ENCODE measurements at places on chromosomes 4 and X.

DNA sequence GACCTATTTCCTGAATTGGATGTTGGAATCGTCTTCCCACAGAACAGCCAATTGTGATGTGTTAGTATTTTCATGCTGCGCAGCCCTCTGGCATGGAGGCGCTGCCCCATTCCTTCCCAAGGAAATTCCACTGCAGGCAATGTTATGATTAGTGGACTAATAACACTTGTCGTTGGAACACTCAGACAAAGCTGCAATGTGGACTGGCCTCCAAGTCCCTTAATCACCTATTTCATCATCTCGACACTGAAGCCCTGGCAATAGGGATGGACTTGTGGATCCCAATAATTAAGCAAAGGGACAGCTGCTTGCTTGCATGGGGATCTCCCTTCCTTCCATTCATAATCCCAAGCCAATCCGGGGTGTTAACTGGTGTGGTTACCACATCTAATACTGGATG lies 78.8 kb upstream of the PLAC1 start:
- no peak for DNase-seq

DNA sequence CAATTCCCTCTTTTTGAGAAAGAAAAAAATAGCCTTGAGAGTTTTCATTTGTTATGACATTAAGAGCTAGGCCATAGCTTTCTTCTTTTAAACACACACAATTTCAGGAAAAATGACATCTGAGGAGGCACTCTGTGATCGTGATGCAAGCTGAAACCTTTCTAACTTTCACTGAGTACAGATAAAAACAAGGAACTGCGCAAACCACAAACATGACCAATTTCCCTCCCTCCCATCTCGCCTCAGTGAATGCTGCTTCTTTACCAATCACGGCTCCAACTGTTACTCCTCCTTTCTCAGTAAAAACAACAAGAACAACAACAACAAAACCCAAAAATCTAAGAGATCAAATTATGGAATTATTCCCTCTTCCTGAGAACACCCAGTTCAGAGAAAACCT lies 626.8 kb downstream of the TLL1 start:
- no peak for DNase-seq

GRCh38 chr4:157226601-157227000 lies 6.1 kb downstream of the GRIA2 start:
- no peak for DNase-seq

DNA sequence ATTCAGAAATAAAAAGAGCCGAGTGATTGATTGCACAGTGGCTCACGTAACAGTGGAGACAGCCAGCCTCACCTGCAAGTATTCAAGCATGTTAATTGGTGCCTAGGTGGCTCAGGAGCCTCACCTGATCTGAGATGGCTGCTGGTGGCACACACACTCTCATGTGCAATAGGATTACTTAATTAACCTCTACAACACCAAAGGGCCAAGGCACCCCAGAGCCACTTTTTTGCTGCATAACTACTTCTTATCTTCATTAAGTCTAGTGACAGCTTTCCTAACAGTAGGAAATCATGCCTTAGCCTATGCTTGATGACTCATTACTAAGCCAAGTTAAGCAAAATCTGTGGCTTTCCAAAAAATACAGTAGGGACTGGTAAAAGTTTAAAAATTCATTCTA lies 117.3 kb upstream of the NOCT start:
- no peak for DNase-seq

- no peak for DNase-seq
Measured at GRCh38 chr4:122131562-122132157, 20.5 kb upstream of the BLTP1 start.

GRCh38 chrX:19544693-19545305 lies 29.5 kb upstream of the MAP3K15 start:
- no peak for DNase-seq

DNA sequence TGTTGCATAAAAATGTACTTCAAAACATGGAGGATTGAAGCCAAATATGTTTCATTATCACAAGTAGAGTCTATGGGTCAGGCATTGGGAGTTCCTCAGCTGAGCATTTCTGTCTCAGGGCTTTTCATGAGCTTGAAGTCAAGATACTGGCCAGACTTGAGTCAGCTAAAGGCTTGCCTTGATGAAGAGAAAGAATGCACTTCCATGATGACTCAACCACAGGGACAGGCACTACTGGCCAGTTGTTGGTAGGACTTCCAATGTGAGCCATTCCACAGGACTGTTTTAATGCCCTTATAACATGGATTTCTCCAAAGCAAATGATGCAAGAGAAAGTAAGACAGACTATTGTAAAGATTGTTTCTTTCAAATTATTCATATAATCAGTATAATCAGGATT lies 895.6 kb downstream of the RAB28 start:
- DNase-seq, result no peak

DNA sequence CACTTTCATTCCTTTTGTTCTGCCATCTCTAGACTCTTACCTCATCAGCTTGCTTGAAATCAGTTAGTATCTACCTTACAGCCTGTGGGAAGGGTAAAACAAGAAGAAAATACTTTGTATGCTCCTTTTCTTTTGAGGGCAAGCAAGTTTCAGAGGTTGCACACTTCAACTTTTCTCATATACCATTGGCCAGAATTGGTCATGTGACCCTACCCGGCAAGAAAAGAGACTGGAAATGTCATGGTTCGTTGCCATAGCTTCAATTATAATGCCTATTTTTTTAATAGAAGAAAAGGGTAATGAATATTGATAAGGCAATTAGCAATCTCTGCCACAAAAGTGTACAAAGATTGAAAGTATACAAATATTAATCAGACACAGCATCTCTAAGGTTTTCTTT lies 346.7 kb upstream of the TACR3 start:
- DNase-seq, result no peak

DNA sequence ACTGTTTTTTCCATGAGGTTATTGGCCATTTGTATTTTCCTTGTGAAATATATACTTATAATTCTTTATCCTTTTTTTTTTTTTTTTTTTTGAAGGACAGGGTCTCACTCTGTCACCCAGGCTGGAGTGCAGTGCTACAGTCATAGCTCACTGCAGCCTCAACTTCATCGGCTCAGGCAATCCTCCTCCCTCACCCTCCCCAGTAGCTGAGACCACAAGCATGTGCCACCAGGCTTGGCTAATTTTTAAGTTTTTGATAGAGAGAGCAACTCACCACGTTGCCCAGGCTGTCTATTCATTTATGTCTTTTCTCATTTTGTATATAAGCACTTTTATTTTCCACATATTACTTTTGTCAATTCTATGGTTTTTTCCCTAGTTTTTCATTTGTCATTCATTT lies 16.8 kb downstream of the RBPJ start:
- DNase-seq, result no peak

DNA sequence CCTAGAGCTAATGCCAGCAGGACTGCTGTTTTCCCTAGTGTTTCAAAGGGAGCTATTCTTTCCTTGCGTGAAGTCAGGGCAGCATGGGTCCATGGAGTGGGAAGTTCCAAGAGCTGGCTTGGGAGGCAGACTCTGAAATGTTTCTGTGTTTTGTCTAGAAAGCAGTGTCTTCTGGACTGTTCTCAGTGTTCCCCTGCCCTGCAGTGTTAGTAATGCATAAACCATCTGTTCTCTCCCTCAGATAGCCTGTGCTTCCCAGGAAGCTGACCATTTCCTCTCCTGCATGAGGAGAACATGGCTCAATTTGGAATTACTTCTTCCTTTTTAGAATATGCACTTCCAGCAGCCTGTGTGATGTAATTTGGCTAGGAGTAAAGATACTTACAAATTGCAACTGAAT lies 116.7 kb upstream of the CXCL13 start:
- no peak for DNase-seq

DNA sequence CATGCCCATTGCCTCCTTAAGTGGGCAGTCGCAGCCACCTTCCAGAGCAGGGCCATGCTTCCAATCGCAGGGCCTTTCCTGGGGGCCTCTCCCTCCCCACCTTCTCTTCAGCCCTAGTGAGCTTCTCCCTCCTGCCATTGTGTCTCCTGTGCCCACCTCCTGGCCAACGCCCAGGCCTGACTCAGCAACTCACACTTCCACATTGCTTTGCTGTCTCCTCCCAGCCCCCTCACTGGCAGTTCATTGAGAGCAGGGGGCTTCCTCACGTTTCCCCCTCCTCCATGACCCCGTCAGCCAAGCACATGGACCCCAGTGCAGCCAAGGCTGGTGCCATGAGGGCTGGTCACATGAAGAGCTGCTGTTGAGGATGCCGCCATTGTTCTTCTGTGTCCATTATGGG lies 25.9 kb downstream of the HTRA3 start:
- DNase-seq, result no peak

DNA sequence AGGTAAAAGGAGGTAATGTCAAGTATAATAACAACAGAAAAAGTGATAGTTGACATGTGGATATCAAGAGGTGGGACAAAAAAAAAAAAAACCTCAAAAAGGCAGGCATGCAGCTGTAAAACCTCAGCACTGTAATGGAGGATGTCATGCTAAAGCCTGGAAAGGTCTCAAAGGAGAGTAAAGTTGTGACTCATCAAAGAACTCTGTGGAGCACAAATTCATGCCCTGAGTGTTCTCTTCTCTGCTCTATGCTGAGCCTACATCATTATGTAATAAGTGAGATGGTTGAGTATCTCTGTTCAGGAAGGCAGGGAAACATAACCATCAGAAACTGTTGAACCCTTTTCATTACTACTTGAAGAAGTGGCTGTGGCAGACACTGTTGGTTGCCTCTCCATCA lies 597.8 kb downstream of the BCOR start:
- no peak for DNase-seq

GRCh38 chr4:4457803-4458553 lies 71.1 kb downstream of the NSG1 start:
- DNase-seq, result peak; percentile 43

GRCh38 chr4:121551881-121552280 lies 144.9 kb downstream of the ANXA5 start:
- DNase-seq, result no peak

GRCh38 chrX:77962068-77962902 lies 7.2 kb downstream of the PGAM4 start:
- DNase-seq, result no peak

DNA sequence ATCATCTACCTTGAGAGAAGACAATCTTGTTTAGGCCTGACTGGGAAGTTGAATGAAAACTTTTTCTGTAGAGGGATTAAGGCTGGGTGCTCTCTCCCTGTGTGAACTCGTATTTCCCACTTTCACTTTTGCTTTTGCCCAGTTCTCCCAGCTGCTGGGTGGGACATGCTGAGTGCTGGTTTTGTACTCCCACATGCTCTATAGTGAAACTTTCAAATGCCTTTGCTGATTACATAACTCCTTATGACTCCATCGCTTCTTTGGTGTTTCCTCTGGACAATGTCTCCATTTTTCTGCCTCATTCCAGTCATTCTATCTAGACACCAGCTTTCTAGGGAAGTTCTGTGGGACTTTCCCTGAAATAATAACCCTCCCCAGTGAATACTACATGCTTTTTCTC lies 100.5 kb downstream of the CLNK start:
- peak; percentile 83 for DNase-seq

- no peak for DNase-seq
Measured at GRCh38 chr4:22500128-22500611, 15.7 kb downstream of the ADGRA3 start.

- no peak for DNase-seq
Measured at GRCh38 chr4:5874811-5875449, 18.0 kb downstream of the CRMP1 start.

- no peak for DNase-seq
Measured at GRCh38 chr4:3879681-3880614, 113.8 kb downstream of the ADRA2C start.

- DNase-seq, result no peak
Measured at GRCh38 chrX:136318895-136319597, 18.3 kb downstream of the ADGRG4 start.

GRCh38 chrX:111830571-111830970 lies 45.4 kb upstream of the TRPC5OS start:
- DNase-seq, result no peak

- DNase-seq, result no peak
Measured at GRCh38 chr4:156487107-156487506, 484.5 kb downstream of the PDGFC start.

DNA sequence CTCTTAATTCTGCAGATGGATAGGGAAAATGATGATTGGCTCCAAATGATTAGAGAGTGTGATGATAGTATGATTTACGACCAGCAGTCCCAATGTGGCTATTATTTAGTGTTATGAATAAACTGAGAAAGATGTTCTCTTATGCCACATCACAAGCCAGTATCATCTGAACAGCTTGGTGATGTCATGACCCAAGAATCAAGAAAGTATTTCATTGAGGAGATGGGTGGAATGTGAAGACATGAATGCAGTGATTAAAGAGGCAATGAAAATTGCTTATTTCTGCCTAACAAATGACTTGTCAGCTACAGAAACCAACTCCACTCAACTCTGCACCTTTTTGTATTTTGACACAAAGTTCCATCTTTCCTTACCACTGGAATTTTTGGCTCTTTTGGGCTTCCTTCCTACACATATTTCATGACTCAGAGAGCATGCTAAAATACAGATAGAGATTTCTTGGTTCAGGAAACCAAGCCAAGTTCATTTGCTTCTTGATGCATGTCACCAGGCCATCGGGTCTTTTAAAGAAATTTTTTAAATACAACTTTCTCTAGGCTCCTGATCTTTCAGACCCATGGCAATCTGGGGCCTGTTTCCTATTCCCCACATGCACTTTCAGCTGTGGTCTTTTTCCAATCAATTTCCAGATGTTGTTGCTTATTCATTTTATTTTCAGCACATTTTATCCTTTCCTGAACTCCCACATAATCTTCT lies 174.2 kb downstream of the HHIP start:
- DNase-seq, result no peak

GRCh38 chr4:106365613-106366012 lies 3.0 kb downstream of the GIMD1 start:
- DNase-seq, result peak; percentile 85

- DNase-seq, result no peak
Measured at GRCh38 chr4:176979416-176979815, 186.7 kb upstream of the VEGFC start.

DNA sequence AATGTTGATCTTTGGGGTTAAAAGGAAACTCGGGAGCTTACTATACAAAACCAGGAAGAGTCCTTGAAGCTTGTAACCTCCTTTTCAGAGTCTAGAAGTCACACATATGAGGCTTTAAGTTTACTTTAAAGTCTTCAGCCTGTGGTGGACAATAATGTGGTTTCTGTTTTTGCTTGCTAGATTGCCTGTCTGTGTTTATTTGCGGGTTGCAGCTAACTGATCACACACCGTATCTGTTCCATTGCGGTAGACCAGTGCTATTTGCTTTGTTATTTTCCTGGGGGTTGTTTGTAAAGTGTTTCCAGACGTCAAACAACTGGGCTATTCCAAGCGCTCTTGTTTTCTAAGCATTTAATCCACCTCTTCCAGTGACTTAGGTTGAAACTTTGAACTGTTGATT lies 143.0 kb upstream of the GYPA start:
- DNase-seq, result no peak

DNA sequence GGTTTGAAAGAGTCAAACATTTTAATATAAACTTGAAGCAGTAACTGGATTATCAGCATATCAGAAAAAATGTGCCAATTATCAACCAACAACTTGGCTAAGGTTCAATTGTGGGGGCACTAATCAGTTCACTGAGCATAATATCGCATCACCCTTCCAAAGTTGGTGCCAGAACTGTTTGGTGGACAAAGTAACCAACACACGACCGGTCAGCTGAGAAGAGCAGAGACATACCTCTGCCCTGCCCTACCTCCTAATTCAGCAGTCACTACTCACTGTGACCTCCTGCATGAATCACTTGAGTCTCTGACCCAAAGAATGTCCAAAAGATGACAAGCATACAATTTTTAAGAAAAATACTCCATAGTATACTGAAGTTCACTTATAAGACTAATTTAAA lies 53.2 kb downstream of the TSPAN5 start:
- DNase-seq, result no peak
